ENCODE measurements at places on chromosomes 4 and X.

DNA sequence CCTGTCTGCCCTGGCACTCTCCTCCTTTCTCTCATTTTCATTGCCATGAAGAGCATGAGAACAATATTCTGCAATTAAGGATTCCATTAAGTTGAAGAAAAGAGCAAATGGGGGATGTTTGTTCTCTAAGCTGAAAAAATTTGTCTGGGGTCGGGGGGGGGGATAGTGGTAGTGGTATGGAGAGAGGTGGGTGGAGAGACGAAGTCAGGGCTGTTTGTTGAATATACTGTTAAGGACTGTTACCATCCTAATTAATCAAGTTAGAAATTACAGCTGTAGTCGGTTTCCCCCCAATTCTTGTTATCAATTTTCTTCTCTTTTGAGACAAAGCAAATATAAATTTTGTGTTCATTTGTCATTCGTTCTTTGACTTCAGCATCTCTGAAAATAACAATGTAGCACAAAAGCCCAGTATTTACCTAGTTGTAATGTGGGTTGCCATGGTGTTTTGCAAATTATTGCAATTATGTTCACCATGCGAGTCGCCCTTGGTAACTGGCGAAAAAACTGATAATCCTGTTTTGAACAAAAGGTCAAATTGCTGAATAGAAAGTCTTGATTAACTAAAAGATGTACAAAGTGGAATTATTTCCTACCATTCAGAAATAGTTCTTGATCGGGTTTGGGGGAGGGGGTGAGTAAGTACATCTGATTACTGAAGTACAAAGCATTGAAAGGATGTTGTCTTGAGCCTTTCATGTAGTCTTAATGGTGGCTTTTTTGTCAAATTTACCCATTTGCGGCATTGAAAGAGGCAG lies 139.1 kb downstream of the ARX start:
- DNase-seq, result peak; percentile 31

GRCh38 chrX:7111518-7111917 lies 36.0 kb upstream of the STS start:
- no peak for DNase-seq

DNA sequence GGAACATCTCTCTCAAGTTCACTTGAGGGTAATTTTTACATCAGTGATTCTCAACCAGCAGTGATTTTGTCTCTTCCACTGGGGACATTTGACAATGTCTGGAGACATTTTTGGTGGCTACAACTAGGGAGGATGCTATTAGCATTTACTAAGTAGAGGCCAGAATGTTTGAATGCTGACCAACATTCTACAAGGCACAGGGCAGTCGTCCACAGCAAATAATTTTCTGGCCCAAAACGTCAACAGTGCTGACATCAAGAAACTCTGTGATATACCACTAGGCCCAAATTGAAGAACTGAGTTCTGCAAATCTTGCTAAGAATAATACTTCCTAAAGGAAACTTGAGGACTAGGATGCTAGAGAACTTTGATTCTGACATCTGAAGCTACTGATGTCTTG lies 7.1 kb downstream of the KLKB1 start:
- DNase-seq, result no peak

DNA sequence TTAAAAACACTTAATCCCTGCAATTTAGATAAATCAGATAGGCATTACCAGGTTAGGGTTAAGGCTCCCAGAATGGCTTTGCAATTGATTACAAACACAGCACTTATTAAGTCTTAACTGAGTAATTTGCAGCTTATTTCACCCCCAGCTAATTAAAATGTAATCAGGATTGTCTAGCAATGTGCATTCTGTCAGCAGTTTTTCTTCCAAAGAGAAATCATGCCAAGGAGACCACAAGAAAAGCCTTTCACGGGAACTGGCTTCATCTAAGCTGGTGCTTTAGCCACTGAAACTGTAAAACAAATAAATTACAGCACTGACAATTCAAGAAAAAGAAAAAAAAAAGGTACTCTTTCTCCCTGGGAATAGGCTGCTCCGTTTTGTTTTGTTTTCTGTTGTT lies 2.1 kb downstream of the ANOS1 start:
- DNase-seq, result peak; percentile 24

- DNase-seq, result no peak
Observed at GRCh38 chr4:6891436-6892170, 18.0 kb upstream of the TBC1D14 start.

GRCh38 chrX:34112459-34112858 lies 19.7 kb downstream of the FAM47A start:
- DNase-seq, result no peak

GRCh38 chr4:140924761-140925392 lies 168.7 kb upstream of the TBC1D9 start:
- no peak for DNase-seq
